ENCODE measurements at places on chromosomes 7 and 10.

DNA sequence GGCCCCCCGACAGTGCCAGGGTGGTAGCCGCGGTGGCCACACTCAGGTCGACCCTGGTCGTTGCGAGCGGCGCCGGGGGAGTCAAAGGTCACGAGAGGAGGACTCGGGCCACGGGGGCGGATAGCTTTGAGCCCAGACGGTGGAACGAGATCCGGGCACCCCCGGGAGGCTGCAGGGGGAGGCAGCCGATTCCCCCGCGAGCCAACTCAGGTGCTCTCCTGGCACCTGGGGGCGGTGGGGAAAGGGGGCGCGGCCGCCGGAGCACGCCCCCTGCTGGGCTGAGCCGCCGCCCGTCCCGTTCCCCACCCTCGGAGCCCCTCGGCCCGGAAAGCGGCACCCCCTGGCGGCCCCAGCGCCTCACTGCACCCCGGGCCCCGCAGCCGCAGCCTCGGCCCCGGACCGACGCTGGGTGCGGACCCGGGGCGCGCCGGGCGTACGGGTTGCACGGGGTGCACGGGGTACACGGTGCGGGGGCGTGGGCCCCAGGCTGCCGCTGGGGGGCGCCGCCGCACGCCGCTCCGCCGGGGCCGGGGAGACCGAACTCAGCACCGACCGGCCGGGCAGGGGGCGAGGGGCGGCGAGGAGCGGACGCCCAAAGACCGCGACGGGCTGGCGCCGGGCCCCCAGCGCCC lies 521 bp upstream of the NYAP1 start:
- DNase-seq, result peak; percentile 60

GRCh38 chr7:84669177-84669732 lies 474.7 kb upstream of the SEMA3A start:
- no peak for DNase-seq

- DNase-seq, result peak; percentile 25
These were observed 627.2 kb downstream of the SUGCT start for GRCh38 chr7:40761762-40762560.

GRCh38 chr10:88131511-88132139 lies 268.2 kb downstream of the PTEN start:
- DNase-seq, result no peak

GRCh38 chr7:96996958-96997511 lies 8.3 kb upstream of the DLX6 start:
- DNase-seq, result no peak

- no peak for DNase-seq
These were observed 123.1 kb downstream of the POLR1F start for GRCh38 chr7:19585761-19586160.

- DNase-seq, result no peak
These were observed 78.6 kb downstream of the THSD7A start for GRCh38 chr7:11753433-11753832.

DNA sequence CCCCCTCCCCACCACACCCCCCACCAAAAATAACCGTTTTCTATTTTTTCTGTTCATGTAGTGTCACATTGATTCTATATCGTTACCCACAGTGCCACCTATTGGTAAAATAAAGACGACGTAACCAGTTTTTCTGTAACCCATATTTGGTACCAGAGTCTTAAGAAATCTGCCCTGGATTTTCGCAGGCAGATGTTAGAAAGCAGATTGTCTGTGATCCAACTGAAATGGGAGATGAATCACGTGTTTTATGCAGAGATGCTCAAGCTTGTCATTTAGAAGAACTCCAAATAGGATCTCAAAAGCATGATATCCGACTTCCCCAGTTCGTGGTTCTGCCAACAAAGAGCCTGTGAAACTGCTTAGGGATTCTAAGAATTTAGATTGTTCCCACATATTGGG lies 261.1 kb upstream of the CSTF2T start:
- DNase-seq, result peak; percentile 55

DNA sequence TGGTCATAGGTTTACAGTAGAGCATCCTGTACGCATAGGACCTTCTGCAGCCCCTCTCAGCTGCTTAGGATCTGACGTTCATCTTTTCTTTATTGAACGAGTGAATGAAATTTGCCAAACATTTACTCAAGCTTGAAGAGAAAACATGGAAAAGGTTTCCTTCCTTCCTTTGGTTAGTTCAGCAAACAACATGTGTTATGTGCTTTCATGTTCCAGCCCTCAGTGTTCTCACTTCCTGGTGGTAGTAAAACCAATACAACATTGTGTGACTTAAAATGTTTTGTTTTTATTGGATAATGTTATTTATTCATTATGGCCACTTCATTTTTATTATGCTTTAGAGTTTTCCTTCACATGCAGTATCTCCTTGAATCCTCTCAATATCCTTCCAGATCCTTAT lies 1.4 kb upstream of the CDCA7L start:
- no peak for DNase-seq

GRCh38 chr7:130201796-130202195 lies 3.4 kb downstream of the TMEM209 start:
- DNase-seq, result no peak

DNA sequence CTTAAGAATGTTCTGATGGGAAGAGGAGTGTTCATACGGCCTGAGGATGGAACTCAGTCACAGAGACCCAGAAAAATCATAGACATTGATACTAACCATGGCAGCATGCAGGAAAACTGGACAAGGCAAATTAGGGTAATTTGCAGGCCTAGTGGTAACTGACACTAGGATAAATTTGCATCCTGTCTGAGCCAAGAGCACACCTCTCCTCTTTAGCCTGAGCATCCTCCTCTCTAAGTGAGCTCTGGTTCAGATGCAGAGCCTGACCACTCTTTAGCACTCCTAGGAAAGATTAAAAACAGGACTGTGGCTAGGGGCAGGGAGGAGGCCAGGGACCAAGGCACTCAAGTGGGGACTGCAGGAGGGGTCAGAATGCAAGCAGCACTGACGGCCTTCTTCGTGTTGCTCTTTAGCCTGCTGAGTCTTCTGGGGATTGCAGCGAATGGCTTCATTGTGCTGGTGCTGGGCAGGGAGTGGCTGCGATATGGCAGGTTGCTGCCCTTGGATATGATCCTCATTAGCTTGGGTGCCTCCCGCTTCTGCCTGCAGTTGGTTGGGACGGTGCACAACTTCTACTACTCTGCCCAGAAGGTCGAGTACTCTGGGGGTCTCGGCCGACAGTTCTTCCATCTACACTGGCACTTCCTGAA lies at the start of gene TAS2R41:
TAS2R41 (plus strand) TSS at position 373 of the 650 bp plus-strand sequence; CDS start at position 373, 0 bp downstream.
- DNase-seq, result no peak

Data from right lung (tissue), 10 donors.